ENCODE measurements at places on chromosomes 3 and 15. TPM values are rescaled to one million over a fixed set of nuclear protein-coding genes. Genes with fewer than 3 reads are reported as not detected.

DNA sequence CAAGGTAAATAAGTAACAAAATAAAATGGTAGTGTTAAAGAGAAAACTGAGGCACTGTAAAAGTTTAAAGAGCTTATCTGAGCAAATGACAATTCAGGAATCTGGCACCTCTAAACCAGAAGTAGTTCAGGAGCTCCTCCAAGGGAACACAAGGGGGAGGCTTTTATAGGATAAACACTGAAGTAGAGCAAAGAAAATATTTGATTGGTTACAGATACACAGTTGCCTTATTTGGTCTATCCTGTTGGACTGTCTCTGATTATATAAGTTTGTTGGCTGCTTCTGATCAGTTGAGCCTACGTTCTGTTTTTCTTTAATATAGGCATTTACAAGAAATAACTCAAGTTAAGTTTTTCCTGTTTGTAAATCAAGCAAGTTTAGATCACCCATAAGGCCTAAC, 146.9 kb downstream of the ERC2 start:
- DNase-seq = no peak

- DNase-seq = no peak
These were observed 41.2 kb downstream of the RAB7A start for GRCh38 chr3:128767094-128767750.

- no peak for DNase-seq
These were observed 1.8 kb upstream of the CSPG5 start for GRCh38 chr3:47580481-47580880.

DNA sequence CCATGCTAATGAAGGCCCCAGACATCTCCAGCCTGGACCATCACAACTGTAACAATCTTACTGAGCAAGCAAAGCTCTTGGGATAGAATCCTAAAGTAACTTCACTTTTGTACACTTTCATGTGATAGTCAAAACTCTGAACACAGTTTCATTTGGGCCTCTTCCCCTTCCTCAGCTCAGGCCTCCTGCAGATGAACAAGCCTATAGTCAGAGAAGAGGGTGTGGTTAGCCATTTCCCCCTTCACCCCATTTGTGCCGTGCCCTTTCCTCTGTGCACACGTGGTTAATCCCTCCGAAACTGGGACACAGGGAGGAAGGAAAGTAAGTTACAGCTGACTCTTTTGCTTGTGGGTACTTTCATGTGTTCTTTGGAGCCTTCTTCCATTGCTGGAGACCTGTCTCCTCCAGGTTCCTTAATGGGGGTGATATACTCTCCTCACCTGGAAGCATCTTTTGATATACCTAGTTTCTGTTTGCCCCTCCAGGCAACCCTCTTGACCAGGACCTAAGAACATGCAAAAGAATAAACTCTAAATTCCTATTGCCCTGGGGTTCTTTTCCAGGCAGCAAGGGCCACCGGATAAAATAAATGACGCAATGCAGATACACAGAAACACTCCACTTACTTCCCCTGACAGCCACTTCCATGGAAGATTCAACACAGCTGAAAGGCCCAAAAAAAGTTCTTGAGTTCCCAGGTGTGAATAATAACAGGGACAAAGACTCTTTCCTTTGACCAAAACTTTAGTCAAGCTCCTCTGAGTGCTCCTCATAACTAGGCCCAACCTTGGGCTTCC, 29.6 kb upstream of the CSTA start:
- no peak for DNase-seq

PCBP4 gene
- total RNA-seq = 26.8 TPM

PDZRN3 gene
- 33.3 TPM for total RNA-seq

CLDN16 gene
- total RNA-seq = 2.5 TPM

DNA sequence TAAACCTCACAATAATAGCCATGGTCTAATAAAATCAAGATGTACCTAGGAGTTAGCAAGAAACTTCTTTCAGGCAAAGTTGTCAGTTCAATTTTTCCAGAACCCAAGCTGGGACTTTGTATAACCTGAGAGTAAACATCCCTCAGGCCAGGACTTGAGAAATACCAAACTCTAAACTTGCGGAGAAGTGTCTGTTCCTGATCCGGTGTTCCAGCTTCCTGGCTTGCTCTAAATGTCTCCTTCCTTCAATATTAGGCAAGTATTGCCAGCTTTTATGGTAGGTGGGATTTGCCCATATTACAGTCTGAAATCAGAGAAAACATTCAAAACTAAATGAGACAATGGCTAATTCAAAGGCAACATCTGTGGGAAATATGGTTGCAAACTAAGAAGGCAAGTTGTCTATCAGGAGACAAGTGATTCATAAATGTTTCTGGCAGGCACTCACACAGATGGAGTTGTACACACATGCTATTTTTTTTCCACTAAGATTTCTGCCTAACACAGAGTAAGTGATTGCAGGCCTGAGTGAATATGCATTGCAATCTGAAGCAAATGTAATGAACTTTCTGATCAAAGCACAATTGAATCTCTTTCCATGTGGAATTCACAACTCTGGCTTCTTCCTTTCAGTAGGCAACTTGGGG, 88.3 kb upstream of the COL8A1 start:
- no peak for DNase-seq

- peak; percentile 66 for DNase-seq
These were observed 10.8 kb upstream of the VPS33B start for GRCh38 chr15:91032919-91033803.

GRCh38 chr15:65056868-65057548, 10.8 kb downstream of the RASL12 start:
- DNase-seq = peak; percentile 39

DNAH12 gene
- 0.73 TPM for total RNA-seq

GRCh38 chr15:22959321-22960101, 20.7 kb downstream of the CYFIP1 start:
- peak; percentile 60 for DNase-seq

DNA sequence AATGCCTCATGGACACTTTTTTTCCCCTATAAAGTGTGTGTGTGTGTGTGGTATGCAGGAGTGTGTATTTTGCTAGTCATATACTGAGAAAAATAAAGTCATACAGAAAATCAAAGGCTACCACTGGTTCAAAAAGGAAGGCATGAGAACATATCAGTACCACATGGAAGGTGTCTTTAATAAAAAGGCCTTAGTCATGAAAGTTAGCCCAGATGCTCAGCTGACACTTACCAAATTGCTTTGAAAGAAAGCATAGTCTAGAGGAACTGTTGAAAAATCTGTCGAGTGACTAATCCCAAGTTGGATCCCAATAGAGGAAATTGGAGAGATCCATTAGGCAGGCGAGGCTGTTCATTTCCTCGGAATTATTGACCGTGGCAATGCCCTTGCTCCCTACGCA, 432.9 kb upstream of the CFAP20DC start:
- no peak for DNase-seq

SPINT1 gene
- 303 TPM for total RNA-seq

DNA sequence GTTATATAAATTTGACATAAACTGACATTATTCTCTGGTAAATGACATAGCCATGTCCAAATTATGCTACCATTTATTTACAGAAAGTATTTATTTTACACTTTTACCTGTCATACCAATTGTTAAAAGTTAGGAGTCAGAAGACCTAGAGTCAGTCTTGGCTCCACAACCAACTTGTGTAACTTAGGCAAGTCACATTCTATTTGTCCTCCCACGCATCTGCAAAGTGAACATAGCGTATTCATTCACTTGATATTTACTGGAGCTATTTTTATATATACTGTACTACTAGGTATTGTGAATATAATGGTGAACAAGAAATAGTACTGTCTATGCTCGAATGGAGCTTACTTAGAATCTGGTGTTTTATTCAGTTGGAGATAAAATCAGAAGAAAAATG, 78.7 kb downstream of the ZNF280D start:
- no peak for DNase-seq

C3orf62 gene
- total RNA-seq = 9.0 TPM

GRCh38 chr3:7172996-7173395, 312.1 kb downstream of the GRM7 start:
- no peak for DNase-seq

- no peak for DNase-seq
These were observed 612 bp downstream of the C3orf38 start for GRCh38 chr3:88150371-88150770.

GRCh38 chr15:62190274-62190673, 25.2 kb upstream of the C2CD4B start:
- no peak for DNase-seq

DNA sequence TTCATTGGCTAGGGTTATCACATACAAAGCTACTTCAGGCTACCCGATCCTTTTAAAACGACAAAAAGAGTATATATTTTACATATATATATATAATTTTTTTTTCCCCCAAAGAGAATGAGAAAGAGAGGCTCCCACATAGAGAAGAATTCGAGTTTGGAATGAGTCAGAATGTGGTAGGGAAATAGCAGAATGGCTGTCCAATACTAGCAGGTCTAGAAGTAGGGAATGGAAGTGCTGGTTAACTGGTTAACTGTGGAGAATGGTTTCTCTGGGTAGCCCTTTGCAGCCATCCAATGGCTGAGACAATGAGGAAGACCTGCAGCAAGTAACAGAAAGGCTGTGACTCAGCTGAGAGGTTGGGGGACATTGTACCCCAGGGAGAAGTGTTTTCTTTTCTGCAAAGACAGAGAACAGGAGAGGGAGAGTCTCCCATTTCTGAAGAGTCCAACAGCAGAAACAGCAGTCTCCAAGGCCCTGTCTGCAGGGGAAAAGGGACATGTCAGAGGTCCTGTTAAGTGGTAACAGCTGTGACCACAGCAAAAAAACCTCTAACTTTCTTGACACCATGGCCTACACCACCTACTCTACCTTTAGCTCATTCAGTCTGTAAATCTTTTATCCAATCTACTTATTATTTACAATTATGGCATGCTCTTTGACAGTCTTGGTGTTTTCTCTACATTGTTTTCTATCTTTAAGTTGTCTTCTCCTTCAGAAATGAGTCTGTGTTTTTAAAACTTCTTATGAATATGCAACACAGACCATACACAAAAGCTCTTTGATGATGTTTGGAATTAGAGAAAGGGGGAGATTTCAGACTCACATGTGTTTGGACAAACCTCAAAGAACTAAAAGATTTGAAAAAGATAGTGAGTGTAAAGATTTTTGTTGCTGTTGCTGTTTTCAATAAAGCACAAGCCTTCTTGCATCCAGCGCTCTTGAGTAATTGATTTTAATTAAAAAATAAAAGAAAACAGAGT, 116.1 kb upstream of the SLC7A14 start:
- no peak for DNase-seq

GRCh38 chr3:34213478-34213877, 415.0 kb downstream of the PDCD6IP start:
- no peak for DNase-seq

- DNase-seq = no peak
These were observed 107.4 kb downstream of the LRIG1 start for GRCh38 chr3:66393333-66394005.

AGBL1 gene
- total RNA-seq = not detected

TTLL13 gene
- not detected for total RNA-seq

DNA sequence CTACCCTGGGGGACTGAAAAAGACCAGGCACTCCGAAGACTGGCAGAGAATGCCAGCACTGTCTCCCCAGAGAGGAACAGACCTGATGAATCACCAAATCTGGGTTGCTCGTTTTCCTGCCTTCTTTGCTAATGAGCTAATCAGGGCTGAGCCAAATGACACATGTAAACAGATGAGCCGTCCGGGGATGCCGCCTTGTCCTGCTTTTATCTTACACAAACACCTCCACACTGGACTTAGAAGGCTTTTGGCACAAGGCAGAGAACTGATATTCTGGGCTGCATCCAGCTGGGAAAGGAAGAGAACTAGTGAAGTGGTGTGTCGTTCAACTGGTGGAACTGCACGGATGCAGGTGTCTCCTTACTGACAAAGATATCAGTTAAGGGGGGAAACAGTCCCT, 88.1 kb downstream of the MECOM start:
- no peak for DNase-seq

DNA sequence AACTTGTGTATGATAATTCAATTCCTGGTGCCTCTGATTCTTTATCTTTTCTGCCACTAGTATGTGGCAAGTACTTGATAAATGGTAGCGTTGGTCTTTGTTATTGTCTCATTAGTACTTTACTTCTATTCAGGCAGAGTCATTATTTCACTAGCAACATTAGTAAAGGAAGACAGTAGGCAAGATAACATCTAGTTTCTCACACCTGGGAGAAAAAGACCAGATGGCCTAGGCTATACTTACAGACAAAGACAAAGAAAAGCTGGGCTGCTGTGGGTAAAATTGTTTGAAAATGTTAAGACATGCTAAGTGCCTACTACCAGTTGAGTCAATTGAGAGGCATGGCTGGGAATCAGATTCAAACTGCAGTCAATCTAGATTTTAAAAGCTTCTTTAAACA, 198.7 kb upstream of the CMC1 start:
- DNase-seq = no peak

DNA sequence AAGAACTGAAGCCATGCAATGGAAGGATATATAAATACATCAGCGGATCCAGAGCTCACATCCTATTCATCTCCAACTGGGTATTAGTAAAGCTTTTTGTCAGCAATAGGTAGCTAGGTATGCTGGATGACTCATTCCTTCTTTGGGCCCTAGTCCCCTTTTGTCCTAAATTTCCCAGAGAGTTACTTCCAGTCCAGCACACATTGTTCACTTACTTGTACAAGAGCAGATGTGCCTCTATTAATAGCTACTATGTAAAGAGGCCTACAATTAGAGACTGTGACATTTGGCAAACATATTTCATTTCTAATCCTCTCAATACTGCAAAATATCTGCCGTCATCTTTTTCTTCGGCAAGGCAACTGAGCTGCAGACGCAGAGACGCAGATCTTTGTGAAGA, 1.7 kb upstream of the SLC4A7 start:
- no peak for DNase-seq

DNA sequence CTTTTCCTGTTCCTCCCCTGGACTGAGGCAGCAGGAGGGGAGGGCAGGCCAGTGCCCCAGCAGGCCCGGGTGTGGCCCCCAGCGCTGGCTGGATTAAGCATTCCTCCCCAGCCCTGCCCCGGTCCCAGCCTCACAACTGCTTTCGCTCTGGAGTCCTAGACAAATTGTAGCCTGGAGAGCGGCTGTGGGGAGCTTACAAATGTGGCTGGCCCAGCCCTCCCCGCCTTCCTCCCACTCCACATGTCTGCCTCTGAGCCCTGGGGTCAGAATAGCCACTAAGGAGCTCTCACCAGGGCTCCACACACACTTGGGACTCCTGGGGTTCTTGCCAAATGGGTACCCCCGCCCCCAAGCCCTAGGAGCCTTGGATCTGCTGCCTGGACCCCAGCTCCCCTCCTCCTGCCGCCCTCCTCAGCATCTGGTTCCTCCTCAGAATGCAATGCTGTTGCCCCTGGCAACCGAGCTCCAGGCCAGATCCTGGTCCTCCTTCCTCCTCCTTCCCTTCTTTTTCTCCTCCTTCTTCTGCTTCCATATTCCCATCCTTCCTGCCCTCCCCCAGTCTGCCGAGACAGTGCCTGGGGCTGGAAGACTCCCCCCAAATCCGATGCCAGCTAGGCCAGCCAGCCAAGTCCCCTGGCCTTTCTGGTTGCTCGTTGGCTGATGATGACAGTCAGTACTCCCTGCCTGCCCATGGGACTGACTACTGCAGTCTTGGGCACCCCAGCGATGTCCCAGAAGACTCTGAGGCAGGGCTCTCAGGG, 91.1 kb downstream of the LINGO1 start:
- no peak for DNase-seq

- DNase-seq = no peak
These were observed 48.6 kb upstream of the TEX264 start for GRCh38 chr3:51622413-51622812.

PATL2 gene
- 1.2 TPM for total RNA-seq
